HL-60 (cell line): ENCODE measurements at places on chromosomes 16 and 17.

GRCh38 chr16:11666103-11667055 is 1.9 kb upstream of the SNN start:
- DNase-seq, result no peak

DNA sequence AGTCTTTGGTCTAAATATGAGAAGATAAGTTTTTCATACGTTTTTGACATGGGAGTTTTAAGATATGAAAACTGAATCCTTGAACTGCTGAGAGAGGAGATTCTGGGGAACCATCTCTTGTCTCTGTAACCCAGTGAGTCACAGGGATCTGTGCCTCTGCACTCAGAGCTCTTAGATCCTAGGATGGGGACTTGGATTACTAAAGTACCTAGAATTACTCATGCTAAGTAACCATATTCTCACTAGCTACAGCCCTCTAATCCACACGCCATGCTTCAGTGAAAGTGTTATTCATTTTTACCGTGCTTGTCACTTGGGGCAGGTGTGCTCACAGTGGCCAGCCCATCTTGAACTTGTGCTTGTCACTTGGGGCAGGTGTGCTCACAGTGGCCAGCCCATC is 2.0 kb downstream of the MRM3 start:
- DNase-seq, result no peak

DNA sequence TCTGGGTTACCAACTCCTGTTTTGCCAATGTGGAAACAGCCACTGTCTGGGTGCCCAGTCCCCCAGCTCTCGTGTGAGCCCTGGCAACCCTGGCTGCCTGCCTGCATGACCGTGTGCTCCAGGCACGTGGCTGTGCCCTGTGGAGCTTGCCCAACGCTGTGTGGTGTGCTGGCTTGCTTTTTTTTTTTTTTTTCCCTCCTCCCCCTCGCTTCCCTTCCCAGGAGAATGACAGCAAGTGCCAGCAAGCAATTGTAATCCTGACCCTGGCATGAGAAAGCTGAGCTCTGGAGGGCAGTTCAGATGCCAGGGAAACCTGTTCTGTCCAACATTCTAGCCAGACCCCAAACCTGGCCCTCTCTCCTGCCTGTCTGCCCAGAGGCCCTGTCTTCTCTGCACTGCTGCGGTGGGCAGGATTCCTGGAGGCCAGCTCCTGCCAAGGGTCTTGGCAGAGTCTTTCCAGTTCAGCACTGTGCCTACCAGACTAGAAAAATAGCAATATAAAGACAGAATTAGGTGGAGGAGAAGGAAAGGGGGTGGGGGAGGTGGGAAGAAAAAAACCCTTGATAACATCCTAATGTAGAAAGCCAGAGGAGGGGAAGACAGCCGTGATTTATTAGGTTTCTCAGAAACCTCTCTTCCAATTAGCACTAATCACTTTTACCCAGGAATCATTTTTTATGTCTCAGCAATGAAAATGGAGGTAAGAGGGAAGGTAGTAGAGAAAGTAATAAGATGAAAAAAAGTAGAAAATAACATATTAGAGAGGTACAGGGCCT is 9.0 kb downstream of the HLF start:
- no peak for DNase-seq

- no peak for DNase-seq
Measured at GRCh38 chr17:78105101-78105500, 23.5 kb downstream of the TMC6 start.

GRCh38 chr17:34578016-34578415 is 1.4 kb upstream of the TMEM132E start:
- DNase-seq, result no peak

- no peak for DNase-seq
Measured at GRCh38 chr17:57355090-57355859, 99.0 kb downstream of the MSI2 start.

DNA sequence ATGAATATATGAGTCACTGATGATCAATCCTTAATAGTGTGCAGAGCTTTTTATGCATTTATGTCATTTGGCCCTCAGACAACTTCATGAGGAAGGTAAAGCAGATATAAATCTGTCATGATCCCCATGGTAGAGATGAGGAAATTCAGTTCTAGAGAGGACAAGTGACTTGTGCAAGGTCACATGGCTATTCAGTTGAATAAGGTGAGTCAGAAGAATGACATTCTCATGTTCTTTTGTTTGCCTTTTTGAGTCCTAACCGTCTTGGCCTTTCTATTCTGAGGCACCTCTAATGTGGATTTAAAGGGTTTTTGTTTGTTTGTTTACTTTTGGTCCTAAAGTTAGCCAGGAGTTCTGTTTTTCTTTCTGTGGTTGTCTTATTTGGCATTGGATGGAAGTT is 116.2 kb upstream of the ELAC2 start:
- no peak for DNase-seq

GRCh38 chr16:80125677-80126076 is 415.1 kb upstream of the DYNLRB2 start:
- no peak for DNase-seq

GRCh38 chr16:24069036-24069590 is 187.0 kb upstream of the CACNG3 start:
- no peak for DNase-seq

DNA sequence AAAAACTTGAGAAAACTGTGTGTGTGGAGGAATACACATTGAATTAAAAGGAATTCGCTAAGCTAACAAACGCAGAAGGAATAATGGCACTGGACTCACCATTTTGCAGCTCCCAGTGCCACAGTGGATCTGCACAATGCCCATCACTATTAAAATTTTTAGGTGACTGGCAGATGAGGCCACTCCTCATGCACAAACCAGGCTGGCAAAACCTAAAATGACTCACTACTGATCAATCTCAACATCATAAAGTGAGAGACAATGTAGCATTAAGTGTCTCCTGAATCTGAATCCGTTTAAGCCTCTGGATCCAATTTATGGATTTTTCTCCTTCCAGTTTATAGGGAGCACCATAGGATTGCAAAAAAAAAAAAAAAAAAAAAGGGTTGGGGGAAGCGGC is 20.6 kb downstream of the MYH10 start:
- DNase-seq, result no peak

DNA sequence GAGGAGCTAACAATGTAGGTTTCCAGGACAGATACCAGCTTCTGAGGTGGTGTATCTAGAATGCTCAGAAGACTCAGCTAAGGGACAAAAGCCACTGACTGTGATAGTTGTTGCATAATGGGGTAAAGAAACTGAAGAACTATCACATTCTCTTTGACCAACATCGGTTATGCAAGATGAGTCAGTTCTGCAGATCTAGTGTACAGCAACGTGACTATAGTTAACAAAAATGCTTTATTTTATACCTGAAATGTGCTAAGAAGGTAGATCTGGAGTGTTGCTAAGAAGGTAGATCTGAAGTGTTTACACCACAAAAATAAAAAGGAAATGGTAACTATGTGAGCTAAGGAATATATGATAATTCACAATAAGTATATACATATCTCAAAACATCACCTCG is 2.5 kb downstream of the KRTAP9-6 start:
- peak; percentile 3 for DNase-seq
